DND-41 (cell line): ENCODE measurements at places on chromosomes 11 and 22.
A peak's percentile ranks its signal among the peaks of the same experiment; 100 is the strongest.

- DNase-seq = no peak
These were observed 355.5 kb downstream of the CADM1 start for GRCh38 chr11:115148691-115149090.

DNA sequence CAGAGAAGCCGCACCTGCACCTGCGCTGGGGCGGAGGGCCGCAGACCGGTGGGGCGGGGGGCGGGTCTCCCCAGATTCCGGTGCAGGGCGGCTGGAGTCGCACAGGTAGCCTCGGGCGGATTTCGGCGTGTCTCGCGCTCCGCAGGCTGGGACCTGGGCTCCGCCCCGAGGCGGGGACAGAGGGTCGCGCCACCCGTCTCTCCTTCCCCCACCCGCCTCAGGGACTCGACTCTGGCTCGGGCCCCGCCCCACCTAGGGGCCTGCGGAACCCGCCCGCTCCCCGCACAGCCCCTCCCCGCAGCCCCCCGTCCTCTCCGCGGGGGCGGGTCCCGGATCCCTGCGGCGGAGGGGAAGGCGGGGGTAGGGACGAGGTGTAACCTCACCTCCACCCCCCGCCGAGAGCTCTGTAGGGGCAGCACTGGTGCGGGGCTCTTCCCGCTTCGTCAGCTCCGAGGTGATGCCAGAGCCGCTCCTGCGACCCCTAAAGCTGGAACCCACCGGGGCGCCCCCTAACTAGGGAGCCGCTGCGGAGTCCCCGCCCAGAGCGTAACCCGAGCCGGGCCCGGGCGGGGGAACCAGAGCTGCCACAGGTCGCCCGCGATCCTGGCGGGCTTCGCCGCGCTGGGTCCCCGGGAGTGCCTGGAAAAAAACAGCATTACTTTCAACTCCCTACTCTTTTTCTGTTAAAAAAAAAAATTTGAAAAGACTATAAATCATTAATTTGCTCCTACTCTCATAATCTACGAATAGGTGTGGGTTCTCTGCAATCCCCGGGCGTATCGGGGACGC is at the start of gene SLC29A2:
SLC29A2 (minus strand) TSS at position 134 of the 789 bp plus-strand sequence. CDS start 169 bp downstream, outside the sequence.
- peak; percentile 85 for DNase-seq

GRCh38 chr11:95764267-95764898 is 25.2 kb downstream of the FAM76B start:
- no peak for DNase-seq

DNA sequence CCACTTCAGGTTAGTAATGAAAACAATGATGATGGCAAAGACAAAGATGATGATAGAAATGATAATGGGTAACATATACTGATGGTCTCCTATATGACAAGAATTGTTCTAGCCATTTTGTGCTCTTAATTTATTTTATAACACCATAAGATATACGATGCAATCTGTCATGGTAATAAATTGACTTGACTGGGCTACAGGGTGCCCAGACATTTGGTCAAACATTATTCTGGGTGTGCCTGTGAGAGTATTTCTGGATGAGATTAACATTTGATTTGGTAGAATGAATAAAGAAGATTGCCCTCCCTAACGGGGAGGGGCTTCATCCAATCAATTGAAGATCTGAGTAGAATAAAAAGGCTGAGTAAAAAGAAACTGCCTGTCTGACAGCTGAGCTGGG is 237.3 kb downstream of the LARGE1 start:
- DNase-seq = no peak

DNA sequence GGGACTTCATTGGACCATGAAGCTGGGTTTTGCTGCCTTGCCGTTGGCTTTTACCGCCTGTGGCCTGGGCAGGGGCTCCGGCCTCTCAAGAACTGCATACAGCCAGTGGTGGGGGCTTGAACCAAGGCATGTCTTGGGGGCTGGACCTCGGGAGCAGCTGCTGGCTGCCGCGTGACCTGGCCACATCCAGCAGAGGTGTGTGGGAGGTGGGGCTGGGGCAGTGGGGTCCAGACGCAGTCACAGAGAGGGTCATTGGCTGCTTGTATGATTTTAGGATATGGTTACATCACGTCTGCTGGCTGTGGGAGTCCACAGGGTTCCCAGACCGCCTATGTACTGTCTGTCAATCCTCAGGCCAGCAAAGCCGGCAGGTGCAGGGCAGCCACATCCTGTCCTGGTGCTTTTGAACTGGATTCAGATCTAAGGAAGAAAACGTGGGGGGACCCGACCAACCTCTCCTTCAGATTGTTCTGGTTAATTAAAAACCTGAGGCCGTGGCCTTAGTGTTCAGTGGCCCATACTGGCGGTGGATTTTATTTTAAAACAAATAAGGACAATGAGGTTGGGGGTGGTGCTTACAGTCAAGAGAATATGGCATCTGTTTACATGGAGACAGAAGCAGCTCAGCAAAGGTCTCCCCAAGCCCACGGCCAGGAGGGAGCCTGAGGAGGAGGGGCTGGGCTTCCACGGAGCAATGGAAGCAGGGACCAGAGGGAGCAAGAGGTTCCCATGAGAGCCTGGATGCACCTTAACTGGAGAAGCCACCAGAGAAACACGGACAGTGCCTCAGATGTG is 426.0 kb downstream of the TBC1D22A start:
- no peak for DNase-seq

- no peak for DNase-seq
These were observed 47.9 kb downstream of the STIM1 start for GRCh38 chr11:3903207-3903896.

DNA sequence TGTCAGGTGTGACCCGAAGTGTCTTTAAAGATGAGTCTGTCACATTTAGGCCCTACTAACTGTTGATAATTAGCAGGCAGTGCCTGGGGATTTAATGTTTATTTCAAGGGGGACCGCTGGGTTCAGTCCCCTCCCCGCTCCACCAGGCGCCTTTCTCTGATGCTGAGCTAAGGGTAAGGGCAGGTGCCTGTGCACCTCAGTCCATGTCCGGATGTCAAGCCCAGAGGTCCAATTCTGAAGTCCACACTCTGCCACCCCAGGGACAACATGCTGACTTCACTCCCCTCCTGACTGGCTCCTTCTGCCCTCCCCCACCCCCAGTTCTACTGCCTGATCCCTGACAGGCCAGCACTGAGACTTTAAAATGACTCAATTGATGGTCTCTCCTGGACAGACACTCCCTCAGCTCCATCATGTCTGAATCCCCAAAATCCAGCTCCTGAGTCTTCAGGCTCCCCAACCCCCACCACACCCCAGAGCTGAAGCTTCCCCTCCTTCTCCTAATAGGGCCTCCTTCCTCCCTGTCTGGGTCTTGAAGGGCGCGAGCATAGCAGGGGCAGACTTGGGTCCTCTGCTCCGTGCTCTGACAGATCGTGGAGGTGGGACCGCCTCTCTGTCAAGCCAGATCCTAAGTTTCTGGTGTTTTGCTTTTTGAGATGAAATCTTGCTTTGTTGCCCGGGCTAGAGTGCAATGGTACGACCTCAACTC is 49.8 kb upstream of the ANO1 start:
- no peak for DNase-seq

- no peak for DNase-seq
These were observed 857.9 kb downstream of the TBC1D22A start for GRCh38 chr22:47620391-47620790.

DNA sequence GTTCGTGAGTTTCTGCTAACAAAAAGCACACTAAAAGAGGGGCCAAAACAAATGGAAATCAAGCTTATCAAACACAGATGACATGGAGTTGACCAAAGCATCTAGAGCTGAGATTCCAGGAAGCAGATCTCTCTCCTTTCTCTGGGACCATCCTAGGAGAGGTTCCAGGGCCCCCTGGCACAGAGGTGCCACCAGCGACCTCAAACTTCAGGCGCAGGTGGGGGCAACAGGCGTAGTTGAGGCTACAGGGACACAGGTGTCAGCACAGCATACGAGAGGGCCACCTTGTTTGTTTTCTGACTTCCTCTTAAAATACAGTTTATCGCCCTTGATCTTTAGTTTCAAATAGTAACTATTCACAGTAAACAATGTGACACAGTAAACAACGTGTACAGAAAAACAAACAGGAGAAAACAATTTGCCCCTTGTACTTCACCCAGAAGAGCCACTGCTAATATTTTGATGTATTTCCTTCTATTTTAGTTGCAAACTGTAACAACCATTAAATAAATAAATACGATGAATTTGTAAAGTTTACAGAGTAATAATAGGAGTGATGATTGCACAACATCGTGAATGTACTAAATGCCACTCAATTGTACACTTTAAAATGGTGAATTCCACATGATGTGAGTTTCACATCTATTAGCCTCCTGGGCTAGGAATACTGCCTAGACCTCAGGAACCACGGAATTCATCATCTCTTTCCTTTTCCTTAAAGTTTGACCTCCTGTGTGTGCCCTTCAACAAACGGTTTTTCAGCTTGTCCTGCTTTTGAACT is 52.2 kb downstream of the IGLL5 start:
- DNase-seq = no peak

DNA sequence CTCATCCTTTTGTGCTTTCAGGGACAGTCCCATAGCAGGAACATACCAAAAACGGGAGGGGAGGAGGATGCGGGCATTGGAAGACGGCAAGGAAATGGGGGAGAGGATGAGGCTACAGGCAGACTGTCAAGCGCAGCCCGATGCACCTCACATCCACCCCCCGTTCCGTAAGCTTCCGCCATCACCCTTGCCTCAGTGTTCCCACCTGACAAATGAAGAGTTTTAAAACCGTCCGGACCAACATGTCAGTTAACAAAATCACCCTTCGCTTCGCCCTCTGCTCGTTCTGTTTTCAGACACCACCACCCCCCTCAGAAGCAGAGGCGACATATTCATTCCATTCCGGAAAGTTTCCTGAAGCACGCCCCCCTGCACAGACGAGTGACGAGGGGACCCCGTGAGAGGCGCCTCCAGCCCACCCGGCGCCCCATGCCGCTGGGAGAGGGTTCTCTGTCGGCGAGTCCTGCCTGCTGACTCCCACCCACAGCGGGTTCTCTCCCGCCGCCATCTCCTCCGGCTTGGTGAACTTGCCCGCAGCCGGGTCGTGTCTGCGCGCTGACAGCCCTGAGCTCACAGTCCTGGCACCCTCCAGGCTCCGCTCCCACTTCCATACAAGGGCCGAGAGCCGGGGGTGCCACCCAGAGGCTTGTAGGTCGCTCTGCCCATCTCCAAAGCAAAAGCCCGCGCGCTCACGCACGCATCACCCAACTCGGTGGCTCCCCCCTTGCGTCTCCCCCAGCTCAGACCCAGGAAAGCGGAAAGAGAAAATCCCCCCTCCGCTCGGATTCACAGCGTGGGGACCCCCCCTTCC is 1.5 kb downstream of the IGSF9B start:
- no peak for DNase-seq

GRCh38 chr22:30668386-30668710 is 673 bp upstream of the DUSP18 start:
- DNase-seq = no peak

DNA sequence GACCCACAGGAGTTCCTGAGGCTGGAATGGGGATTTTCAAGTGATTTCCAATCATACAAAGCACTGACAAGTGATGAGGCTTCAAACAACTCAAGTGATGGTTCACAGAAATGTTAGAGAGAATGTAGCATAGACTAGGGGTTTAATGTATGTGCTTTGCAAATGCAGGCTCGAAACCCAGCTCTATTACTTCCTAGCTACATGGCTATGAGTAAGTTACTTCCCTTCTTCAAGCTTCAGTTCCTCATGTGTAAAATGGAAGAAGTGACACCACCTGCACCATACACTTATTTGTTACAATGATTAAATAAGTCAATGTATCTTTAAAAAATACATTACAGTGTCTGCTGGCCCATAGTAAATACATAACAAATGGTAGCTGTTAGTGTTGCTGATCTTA is 139.8 kb downstream of the CCDC81 start:
- DNase-seq = no peak

- no peak for DNase-seq
These were observed 64.1 kb downstream of the TBC1D22A start for GRCh38 chr22:46826438-46827135.

DNA sequence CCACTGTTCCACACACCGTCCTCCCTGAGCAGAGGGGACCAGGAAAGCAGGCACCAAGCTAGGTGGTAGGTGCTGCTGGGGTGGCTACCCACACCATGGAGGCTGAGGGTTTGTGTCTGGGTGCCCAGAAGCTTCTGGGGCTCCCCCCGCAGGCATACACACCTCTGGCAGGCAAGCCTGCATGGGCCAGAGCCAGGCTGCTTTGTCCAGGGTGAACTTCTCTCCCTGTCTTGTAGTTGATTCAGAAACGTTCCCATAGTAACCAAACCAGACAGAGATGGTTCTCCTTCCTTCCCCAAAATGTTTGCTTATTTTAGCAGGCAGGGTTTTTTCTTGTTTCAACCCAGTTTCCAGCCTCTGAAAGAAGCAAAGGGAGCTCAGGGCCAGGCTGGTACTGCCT is 40.9 kb upstream of the SUSD2 start:
- no peak for DNase-seq

DNA sequence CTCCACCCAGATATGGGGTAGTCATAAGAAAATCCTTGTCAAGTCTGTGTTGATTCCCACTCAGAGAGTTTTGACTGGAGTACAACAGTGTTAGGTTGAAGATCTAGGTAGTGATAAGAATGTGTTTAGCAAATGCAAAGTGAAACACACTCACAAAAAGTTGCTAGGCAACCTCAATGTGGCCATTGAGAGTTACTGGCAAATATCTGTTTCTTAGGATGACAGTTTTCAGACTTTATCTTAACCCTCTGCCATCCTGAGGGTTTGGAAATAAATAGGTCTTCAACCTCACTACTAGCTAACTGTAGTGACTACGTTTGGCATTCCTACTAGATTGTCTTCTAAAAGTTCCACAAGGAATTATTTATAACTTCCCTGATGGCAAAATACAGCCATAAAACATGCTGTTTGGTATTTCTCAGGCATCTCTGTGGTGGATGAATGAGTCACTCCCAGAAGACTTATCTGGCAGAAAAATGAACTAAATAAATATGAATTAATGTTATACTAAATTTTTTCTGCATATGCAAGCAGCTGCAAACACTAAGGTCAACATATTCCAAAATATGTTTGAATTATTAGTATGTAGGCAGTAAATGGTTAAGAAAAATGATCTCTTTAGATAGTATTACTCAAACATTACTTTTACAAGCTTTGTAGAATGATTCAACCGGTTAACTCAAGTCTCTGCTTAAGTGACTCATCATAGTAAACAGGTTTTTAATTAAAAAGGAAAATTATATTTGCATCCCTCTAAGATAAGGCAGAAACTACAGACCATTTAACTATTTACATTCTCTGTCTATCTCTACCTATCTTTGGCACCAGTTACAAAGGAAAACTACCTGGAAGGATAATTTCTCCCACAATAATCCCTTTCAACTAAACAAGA is 17.1 kb upstream of the SYTL2 start:
- no peak for DNase-seq

- DNase-seq = no peak
These were observed 18.5 kb downstream of the COMMD9 start for GRCh38 chr11:36270701-36271100.

- no peak for DNase-seq
These were observed 122.2 kb upstream of the TRPC6 start for GRCh38 chr11:101705972-101706371.

GRCh38 chr11:43164831-43165230 is 147.0 kb upstream of the API5 start:
- DNase-seq = no peak

DNA sequence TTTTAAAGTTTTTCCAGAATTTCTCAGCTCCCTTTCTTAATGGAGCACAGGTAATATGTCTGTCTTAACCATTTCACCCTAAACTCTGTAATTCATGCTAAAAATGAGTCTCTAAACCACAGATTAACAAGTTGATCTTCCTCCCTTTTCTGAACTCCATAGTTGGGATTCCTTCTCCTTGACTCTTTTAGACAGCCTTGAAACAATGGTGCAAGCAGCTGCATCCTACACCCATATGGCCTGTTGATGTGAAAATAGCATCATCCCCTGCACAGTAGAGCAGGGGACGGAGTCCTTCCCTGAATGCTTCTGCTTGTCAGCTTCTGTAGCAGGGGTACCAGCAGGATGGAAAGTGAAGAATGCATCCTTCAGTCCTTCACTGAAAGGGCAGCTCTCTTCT is 192.8 kb upstream of the SORL1-AS1 start:
- DNase-seq = no peak
